ENCODE measurements at places on chromosomes 4 and X.

DNA sequence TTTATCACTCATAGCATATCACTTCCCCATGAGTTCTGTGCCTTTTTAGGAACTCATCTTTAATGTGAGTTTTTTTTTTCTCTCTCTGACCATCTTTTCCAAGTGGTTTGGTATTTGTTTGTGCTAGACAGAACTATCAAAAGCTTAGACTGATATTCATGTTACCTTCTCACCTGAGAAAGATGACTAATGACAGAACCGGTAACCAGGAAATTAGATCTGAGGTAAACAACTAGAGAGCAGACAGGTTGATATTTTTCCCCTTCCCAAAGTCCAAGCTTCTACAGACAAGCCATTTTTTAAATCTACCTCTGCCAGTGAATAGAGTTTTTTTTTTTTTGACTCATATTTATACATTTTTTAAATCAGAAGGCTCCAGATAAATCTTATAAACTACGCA is 17.0 kb upstream of the SRD5A3 start:
- DNase-seq, result no peak

DNA sequence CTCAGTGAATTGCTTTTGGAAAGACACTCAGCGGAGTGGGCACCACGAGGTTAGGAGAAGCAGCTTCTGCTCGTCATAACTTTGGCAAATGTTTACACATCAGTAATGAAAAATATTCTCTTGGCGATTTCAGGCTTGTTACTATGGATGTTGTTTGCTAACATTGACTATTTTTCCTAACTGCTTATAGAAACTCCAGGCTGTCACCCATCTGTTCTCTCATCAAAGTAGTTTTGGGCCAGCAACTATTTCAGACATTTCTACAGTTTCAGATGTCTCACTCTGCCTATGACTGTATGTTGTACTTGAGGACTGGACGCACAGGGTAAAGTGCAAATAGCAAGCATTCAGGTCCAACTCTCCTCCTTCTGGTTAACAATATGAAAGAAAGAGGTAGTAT is 346.7 kb downstream of the TRIML1 start:
- DNase-seq, result no peak

- no peak for DNase-seq
Measured at GRCh38 chr4:44661940-44662622, 10.7 kb upstream of the YIPF7 start.

- DNase-seq, result no peak
Measured at GRCh38 chr4:99447079-99447478, 11.9 kb upstream of the ADH7 start.

DNA sequence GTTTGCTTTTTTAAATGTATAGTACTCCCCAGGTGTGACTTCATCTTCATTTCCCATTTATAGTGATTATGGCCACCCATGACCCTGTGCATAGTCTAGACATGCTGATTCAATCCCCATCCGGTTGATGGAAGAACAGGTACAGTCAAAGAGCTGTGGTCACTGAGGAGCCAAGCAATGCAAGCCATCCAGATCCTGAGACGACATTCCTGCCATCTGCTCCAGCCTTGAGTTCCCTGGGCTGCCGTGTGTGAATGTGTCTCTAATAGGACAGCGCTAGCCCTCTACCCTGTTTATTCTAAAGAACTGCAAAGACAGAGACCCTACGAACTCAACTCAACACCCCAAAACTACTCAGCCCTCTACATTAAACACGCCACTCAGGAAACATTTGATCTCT is 1.7 kb downstream of the KCNIP4 start:
- DNase-seq, result no peak

GRCh38 chr4:48565362-48566033 is 75.4 kb downstream of the ZAR1 start:
- DNase-seq, result no peak

DNA sequence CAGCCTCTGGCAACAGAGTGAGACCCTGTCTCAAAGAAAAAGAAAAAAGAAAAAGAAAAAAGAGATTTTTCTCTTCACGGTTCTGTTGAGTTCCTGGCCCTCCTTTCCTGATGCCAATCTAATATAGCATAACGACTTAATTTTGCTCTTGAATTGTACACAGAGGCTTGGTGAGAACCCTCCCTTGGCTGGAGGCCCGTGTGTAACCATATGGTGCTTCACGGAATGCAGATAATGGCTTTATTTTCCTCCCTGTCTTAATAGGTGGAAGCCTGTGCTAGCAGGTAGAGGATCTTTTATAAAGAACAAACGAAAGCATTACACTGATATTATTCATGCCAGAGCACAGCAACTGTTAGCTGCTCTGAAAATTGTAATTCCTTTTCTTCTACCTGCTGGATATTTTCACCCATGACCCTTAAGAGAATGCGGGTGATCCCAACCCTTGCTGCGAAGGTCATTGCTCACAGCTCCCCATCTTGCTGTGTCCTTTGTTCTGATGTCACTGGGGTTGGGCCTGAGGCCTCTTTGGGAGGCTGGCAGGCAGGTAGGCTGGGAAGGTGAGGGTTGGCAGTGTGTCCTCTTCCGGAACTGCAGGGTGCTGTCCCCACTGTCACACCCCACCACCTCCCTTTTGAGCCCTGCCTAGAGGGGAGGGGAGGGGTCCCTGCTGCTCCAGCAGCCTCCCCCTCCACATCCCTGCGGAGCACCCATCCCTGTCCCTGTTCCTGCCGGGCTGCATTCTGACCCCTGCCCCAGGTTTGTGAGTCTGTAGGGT is 83.8 kb upstream of the STOX2 start:
- no peak for DNase-seq

All from activated CD8-positive, alpha-beta memory T cell treated with anti-CD3 and anti-CD28 coated beads, Interleukin-2, amount 50 U/mL, for 4 hours (primary cell).